ENCODE measurements at places on chromosomes 13 and 19.

GRCh38 chr13:79398915-79399314, 7.1 kb downstream of the RBM26 start:
- DNase-seq, result no peak

- peak; percentile 32 for DNase-seq
These were observed 616 bp downstream of the TSHZ3 start for GRCh38 chr19:31348481-31349159.

GRCh38 chr13:84366506-84366905, 484.2 kb upstream of the SLITRK1 start:
- no peak for DNase-seq

DNA sequence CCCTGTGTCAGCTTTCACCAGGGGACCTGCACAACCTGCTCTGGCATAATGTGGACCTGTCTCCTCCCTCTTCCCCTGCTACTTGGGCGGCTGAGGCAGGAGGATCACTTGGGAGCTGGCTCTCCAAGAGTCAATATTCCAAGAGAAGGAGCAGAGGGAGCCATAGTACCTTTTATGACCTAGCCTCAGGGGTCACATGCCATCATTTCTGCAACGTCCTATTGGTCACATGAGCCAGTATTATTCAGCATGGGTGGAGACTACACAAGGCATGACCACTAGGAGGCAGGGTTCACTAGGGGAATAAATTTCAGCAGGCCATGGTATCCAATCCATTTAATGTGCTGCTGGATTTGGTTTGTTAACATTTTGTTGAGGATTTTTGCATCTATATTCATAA, 12.0 kb upstream of the SHFL start:
- no peak for DNase-seq

- no peak for DNase-seq
These were observed 111.4 kb upstream of the SLC7A1 start for GRCh38 chr13:29706923-29707322.

DNA sequence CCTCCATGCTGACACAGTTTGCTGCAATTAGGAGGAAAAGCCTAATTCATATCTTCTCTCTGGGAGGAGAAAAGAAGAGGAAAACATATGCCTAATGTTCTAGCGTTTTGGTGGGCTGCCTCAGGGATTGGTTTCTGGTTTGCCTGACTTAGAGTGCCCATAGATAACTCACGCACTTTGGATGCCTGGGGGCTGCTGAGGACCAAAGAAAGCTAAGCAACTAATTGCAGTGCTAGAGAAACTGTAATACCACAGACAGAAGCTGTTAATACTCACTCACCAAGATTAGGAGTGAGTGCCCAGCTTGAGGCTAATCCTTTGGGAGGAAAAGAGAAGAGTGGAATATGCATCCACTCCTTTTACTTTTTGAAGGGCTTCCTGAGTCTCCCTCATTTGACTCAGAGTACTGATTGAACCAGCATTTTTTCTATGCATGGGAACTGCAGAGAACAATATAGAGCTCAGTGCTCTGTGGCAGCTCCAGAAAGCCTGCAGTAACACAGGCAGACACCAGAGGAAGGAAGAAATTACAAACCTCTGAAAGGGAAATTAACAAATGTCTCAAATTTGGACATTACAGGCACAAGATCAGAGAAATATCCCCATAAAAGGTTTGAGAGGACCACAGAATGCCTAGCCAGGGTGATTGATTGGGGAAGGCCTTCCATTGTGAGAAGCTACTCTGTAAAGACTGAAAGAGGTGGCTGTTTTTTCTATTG, 666.4 kb downstream of the OLFM4 start:
- peak; percentile 32 for DNase-seq

- DNase-seq, result no peak
These were observed 118.9 kb upstream of the KL start for GRCh38 chr13:32897296-32897695.

- no peak for DNase-seq
These were observed 708.6 kb upstream of the KLHL1 start for GRCh38 chr13:70816853-70817252.

DNA sequence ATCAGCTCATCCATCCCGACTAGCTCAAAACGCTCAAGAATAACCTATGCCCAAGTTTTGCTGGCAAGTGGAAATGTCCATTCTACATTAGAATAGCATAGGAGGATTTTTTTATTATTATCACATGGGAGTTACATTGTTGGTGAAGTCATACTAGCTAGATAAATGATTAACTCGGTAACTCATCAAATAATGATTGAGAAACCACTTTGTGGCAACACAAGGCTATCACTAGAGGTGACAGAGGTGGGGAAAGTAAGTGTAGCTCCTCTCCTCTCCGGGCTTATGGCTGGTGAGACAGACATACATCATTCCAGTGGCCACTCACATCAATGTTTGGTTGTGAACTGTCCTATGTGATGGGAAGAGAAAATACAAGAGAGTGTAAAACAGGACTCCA, 161.6 kb downstream of the ZIC5 start:
- DNase-seq, result no peak

DNA sequence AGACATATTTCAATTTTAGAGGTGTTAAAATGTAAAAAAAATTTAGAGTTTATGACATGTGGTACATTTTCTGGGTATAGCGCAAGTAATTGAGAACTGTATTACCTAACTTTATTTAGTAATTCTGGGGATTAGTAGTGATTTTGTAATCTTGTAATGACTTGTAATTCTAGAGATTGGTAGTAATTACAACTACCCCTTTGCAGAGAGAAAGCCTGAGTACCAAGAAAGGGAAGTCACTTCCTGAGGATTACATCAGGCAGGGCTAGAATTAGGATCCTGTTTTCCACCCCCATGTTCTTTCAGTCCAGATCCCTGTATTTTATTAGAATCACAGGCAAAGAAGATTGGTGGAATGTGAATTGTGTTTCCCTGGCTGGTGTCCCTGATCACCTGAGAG, 274.9 kb downstream of the KCNRG start:
- DNase-seq, result no peak

DNA sequence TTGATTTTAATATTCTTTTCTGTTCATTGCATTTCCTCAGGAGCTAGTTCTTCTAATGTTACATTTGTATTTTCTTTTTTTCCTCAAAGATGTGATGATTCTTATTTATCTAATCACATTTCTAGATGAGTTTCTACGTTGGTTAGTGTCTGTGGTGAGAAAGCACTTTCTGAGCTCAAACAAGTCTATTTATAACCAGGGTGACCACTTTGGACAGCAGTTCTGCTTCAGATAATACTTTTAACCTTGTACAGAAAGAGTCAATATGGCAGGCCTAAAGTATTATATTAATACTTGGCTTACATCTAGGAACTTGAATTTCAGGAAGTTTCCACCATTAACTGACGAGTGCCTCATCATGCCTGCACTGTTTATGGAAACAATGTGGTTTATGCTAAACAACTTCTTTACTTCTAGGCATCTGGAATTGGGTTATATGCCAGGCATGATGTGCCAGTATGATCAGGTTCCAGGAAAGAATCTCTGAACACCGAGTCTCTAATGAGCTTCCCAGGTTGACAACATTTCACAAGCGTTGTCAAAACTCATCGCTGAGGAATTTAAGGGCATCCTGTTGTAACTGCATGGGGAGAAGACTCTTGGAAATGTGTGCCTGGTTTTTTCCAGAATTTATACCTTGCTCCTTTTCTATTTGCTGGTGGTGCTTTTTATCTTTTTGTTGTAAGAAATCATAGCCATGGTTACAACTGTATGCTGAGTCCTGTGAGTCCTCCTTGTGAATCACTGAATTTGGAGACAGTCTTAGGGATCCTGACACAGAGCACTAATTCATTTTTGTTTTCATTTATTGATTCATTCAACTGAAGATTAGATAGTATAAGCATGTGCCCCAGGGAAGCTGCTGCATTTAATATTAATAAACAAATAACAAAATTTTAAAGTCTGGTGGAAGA, 344.4 kb upstream of the PCDH9 start:
- no peak for DNase-seq

DNA sequence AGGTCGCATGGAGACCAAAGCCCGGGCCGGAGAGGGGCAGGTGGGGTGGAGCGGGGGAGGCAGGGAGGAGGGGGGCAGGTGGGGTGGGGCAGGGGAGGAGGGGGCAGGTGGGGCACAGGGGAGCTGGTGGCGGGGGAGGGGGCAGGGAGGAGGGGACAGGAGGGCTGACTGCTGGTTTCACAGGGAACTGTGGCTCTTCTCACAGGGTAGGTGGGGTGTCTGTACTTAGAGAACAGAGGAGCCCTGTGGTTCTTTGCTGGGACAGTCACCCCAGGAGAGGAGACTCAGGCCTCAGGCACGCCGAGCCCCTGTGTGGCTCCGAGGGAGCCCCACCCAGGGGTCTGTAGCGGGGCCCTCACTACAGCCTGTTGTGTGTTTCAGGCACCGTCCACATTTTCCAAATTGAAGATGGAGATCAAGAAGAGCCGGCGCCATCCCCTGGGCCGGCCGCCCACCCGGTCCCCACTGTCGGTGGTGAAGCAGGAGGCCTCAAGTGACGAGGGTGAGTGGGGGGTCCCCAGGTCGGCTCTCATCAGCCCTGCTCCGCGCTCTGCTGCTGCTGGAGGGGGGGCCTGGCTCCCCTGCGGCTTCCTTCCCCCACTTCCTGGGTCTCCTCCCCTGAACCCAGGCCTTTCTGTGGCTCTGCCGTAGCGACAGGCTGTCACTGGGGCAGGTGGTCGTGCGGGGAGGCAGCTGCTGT, 162.7 kb downstream of the KDM4B start:
- no peak for DNase-seq

- DNase-seq, result peak; percentile 7
These were observed 14.2 kb downstream of the ZNF699 start for GRCh38 chr19:9295411-9295849.

Measured in ELF-1 (cell line).